ENCODE measurements at places on chromosomes 12 and 14.

- DNase-seq = no peak
Measured at GRCh38 chr14:23562822-23563472, 4.6 kb downstream of the AP1G2 start.

DNA sequence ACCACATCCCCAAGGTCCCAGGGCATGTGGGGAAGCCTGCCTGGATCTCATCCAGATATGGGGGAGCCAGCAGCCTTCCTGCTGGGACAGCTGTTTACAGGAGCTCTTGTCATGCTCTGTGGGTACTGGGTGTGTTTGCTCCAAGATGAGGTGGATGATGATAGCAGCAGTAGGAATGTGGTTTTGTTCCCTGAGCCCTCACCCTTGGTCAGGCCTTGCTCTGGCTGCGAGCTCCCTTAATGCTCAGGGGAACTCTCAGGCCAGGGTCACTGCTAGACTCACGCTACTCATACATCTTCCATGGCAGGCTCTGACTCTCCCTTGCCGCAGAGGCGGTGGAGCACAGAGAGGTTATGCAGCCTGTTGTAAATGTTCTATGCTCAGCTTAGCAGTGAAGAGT lies 990.3 kb downstream of the AACS start:
- DNase-seq = no peak

DNA sequence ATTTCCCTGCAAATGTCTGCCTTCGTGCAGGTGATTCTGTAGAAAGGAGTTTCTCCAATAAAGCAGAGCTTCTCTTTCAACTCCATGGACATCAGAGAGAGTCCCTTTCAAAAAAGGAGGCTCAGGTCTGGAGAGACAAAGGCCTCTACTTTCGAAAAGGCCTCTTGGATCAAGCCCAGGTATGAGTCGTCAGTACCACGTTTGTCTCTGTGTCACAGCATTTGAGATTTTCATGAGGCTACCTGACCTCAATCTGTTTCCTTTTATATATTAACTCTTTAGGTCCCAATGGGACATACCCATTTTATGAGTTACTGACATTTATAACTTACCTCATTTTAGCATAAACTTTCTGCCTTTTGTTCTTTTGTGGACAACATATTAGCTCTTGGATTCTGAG lies 290.8 kb downstream of the RPAP3 start:
- no peak for DNase-seq

DNA sequence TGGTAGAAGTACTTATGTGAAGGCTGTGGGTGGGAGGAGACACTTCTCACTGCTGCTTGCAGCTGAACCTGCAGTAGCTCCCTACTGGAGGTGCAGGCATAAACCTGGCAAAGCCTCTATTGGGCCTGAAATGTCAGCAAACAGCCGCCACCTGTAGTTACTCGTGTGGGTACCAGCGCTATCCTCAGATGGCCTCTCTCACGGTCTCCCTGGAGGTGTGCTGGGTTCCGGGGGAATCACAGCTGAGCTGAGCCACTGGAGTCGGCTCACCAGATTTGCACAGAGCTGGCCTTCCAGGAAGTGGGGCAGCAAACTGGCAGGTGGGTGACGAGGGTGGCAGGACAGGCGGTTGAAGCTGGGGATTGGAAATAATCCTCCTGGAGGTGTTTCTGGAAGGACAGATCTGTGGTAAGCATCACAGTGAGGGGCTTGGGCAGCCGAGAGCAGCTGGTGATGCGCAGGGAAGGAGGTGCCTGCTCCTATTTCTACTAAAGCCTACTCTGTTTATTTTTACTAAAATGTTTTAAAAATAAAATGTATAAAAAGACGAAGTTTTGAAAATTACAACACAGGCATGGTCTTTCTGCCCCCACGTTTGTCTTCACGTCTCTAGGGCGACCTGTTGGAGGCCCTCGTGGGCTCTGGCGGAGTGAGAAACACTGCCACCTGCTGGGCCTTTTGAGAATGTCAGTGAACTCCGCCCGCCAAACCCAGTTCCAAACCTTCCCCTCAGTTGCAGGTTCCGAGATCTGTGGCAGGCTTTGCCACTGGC lies 67.8 kb upstream of the PLEKHG3 start:
- peak; percentile 63 for DNase-seq

DNA sequence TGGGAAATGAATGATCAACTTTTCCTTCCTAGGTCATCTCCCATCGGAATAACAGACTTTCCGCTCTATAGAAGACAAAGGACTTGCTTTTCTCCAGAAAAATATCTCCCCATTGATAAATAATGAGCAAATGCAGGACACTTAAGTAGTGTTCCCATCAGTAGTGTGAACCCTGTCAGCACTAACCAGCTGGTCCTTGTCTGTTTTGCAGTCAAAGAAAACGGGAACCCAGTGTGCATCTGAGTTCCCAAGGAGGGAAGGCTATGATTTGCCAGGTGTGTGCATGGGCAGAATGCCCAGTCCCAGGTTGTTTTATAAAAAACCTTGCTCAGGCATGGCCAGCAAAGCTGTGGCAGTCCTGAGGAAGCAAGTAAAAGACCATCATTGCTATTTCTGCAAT lies 256.5 kb upstream of the HMGA2 start:
- no peak for DNase-seq

All from SHP77 treated with DMSO at 0.1 percent for 48 hours (cell line).